Vagina (tissue), 2 donors: ENCODE measurements at places on chromosomes 16 and 17.

GRCh38 chr17:31509095-31509804 lies 117.8 kb downstream of the RAB11FIP4 start:
- DNase-seq = no peak

GRCh38 chr17:7922269-7922844 lies 6.3 kb upstream of the RNF227 start:
- no peak for DNase-seq

DNA sequence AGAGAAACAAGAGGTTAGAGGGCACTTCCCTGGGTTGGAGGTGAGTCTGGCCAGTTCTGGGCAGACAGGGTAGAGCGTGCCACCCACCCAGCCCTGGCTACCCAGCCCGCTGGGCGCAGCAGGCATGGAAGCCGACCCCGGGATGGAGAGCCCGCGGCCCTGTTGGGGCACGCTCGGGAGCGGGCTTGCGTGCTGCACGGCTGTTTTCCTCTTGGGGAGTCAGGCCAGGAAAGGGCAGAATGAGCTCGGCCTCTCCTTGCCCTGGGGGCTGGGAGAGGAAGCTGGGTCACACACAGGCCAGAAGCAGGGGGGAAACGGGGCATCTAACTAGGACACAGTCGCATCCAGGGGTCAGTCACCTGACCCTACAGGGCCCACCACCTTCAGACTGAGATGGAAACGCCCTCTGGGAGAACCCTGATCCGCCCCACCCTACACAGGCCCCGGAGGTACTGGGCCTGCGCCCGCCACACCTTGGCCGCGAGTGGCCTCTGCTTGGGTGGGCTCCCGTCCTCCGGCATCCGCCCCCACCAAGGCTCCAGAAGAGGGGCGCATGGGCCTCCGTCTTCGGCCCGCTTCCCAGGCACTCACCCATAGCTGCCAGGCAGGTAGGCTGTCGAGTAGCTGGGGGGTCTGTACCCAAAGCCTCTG lies 1.2 kb downstream of the SOX15 start:
- no peak for DNase-seq

GRCh38 chr17:33377837-33378595 lies 84.9 kb upstream of the ASIC2 start:
- no peak for DNase-seq

DNA sequence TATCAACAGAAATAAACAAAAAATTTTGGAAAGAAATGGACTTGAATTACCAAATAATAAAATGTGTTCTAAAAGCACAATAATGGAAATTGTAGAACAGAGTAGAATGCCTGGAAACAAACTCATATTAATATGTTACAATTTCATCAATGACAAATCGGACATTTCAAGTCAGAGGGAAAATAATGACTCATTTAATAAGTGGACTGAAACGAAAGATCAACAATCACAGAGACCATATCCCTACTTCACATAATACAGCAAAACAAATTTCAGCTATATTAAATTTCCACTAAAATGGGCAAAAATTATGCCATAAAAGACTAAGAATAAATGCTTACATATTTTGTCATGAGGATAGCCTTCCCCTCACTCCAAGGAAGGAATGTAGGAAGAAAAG lies 25.7 kb downstream of the CDYL2 start:
- DNase-seq = no peak
